Cerebellar nuclear complex (tissue), 1 donor: ENCODE measurements at places on chromosomes 4 and X.

DNA sequence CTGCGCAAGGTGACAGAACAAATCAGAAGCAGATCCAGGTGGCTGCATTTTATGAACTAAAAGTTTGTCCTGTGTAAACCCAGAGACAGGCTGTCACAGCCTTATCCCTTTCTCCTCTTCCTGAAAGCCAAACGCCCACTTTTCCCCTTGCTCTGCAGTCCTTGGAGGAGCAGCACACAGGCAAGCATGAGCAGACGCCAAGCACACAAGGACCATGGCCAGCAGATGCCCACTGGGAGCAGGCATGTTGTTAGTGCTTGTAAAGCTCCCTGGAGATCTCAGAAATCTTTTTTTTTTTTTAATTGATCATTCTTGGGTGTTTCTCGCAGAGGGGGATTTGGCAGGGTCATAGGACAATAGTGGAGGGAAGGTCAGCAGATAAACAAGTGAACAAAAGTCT is 11.5 kb upstream of the HOPX start:
- DNase-seq, result no peak

DNA sequence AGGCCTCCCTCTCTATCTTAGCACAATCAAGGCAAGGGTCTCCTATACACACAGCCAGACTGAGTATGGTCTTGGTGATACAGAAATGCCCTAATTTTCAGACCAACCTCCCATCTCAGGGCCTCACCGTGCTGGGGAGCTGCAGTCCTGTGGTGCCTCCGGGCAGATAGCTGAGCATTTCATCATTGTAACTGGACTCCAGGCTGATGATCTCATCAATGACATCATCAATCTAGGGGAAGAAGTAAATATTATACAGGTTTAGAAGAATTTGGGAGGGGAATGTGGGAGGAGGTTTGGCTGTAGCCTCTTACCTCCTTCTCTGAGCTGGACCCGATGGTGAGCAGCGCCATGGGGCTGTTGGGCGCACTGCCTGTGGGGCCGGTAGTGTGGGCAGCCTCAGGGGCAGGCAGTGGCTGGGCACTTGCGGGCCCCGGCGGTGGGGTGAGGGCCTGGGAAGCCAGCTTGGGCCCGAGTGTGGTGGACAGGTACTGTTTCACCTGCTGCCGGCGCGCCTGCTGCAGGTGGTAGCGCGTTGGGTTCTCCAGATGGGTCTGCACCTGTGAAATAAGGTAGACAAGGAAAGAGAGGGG is 5.2 kb downstream of the TFE3 start:
- no peak for DNase-seq

DNA sequence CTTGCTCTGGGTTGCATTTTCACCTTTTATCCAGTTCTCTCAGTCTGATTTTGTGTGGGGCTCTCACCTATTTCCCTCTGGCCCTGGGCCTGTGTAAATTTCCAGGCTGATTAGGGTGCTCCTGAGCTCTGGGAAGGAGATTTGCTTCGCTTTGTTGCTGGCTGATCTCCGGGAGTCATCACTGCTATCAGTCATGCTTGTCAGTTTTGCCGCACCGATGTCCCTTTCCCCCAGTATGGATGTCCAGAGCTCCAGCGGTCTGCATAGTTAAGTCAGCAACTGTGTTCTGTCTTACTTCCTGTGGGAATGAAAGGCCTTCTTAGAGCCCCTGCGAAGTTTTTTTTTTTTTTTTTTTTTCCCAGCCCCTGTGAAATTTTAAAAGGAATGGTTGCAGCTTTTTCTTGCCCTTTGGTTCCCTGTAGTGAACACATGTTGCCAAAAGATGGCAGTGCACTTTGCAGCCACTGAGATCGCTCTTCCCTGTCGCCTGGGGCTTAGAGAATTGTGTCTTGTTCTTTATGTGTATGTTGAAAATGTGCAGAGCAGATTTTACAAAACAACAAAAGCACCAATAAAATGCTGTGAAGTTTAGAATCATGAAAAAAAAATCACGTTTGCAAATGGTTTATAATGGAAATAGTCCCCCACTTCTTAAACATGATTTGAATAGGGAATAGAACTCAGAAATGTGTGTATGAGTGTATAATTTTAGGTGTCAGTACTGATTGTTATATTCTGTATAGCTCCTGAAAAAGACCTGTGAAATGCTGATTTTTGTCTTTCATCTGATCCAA is 109.1 kb upstream of the SLC4A4 start:
- DNase-seq, result no peak

DNA sequence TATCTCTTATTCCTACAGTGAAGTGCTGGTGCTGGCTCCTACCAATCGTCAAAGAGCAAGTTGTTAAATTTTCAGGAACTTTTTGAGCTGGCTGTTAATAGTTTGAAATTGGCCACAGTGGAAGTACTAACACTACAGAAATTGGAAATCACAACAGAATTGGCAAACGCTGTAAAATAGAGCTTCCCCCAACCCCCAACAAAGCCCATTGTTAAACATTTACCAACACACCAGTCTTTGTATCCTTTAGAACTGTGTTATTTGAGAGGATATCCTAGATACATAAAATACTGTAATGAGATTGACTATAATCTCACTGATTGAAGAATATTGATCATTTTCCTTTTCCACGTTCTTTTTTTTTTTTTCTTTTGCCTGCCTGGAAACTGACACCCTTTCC is 37.4 kb downstream of the FAM241A start:
- no peak for DNase-seq

DNA sequence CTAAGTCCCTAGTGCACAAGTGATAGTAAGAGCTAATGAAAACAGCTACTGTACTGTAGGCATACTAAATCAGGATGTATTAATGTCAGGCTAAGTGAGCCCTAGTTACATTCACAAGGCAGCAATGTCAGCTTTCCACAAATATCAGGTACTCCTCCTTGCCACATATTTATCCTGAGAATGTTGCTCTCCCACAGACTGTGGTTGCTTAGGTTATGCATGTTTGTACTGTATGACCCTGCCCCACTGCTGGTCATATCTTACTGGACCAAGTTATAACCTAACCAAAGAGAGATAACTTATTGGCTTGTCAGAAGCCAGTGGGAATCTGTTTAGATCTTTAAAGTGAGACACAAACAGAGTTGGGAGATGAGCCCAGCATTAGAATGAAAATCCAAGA is 241.0 kb downstream of the SLC39A8 start:
- no peak for DNase-seq

GRCh38 chr4:16583764-16584163 is 314.7 kb downstream of the LDB2 start:
- DNase-seq, result no peak
